Uterus (tissue), 4 donors: ENCODE measurements at places on chromosomes 6 and 20. TPM values are rescaled to one million over a fixed set of nuclear protein-coding genes. Genes with fewer than 3 reads are reported as not detected.

DNA sequence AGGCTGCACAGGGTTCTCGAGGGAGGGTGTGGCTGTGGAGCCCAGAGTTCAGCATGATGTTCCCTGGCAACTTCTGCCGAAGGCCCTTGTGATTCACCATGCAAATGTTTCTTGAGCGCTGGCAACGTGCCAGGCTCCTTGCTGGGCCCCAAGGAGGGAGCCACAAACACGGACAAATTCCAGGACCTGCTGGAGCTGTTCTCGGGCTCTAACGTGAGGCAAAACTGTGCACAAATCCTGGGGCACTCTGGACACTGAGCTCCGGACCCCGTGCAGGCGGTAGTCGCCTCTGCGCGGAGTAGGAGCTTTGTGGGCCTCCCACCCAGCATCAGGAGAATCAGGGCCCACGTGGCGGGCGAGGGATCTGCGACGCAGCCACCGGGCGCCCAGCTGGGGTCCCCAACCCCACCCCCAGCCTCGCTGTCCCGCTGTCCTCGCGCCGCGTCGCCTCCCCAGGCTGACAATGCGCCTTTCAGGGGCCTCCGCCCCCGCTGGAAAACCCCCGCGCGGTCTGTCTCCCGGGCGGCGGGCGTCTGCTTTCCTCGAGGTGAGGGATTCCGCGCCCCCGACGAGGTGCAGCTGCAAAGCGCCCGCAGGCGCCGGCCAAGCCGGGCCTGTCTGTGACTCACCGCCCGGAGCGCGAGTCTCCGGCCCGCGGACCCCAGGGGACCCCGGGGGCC lies 31.7 kb upstream of the SCUBE3 start:
- H3K36me3 ChIP-seq: no peaks in the 10 kb centered on the region
- H3K27me3 ChIP-seq: no peaks in the 10 kb centered on the region
- H3K4me1 ChIP-seq: peaks cover 6% of the 10 kb centered on the region
- H3K27ac ChIP-seq: no peak overlapping the region

DNA sequence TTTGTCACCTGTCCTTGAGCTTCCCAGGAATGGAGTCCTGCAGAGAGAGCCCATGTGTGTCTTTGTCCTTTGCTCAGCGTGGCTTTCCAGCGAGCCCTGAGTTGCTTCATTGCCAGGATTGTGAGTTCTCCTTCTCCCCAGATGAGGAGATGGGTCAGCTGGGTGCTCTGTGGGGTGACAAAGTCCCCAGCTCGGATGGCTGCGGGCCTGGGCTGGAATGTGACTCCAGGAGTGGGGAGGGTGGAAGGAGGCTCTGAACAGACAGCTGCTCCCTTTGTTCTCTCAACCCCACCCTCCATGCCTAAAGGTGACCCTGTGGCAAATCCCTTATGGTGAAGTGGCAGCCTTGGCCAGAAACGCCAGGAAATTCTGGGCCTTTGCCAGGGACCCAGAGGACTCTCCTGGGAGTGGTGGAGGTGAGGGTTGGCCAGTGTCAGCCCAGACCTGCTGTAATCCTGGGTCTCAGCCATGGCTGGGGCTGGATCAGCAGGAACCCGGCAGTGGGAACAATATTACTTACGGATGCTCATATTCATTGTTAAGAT lies 44.4 kb upstream of the CST5 start:
- H3K27ac ChIP-seq: no peak overlapping the region
- no peaks in the 10 kb centered on the region for H3K36me3 ChIP-seq
- no peak for DNase-seq
- H3K27me3 ChIP-seq: no peaks in the 10 kb centered on the region
- no peak overlapping the region for H3K4me3 ChIP-seq

GRCh38 chr20:57478176-57478575 lies 46.8 kb downstream of the CTCFL start:
- H3K27ac ChIP-seq: no peak overlapping the region
- no peaks in the 10 kb centered on the region for H3K36me3 ChIP-seq
- no peak for DNase-seq
- H3K4me3 ChIP-seq: no peak overlapping the region
- no peaks in the 10 kb centered on the region for H3K4me1 ChIP-seq
- no peaks in the 10 kb centered on the region for H3K27me3 ChIP-seq

- H3K4me1 ChIP-seq: no peaks in the 10 kb centered on the region
- no peak overlapping the region for H3K27ac ChIP-seq
- no peaks in the 10 kb centered on the region for H3K36me3 ChIP-seq
- H3K27me3 ChIP-seq: peaks cover 61% of the 10 kb centered on the region
- no peak for DNase-seq
Measured at GRCh38 chr6:27591699-27592480, 119.0 kb upstream of the ZNF184 start.

DNA sequence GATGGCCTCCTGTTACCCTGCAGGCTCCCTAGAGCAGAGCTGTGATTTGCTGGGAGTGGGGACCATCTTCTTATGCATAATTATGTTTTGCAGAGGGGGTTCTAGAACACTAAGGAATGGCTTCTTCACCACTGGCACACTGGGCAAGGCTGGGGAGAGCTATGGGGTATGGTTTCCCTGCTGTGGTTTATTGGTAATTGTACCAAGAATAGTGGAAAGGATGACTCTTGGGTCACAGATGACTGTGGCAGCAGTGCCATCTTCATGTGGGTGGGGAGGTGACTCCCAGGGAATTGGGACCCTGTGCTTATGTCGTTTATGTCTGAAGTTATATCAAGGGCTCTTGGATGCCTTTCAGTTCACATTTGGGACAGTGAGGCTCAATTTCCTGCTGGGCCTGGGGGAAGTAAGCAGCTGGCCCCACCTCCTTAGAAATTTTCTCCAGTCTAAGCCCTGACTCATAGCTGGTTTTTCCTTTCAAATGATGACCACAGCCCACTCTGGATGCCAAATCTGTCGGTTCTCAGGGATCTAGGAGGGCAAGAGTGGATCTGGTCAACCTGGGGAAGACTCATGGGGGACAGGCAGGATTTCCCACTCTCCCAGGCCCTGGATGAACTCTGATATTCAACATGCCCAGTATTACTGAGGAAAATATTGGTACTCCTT lies 230.8 kb downstream of the LRFN2 start:
- no peaks in the 10 kb centered on the region for H3K4me1 ChIP-seq
- DNase-seq: no peak
- H3K36me3 ChIP-seq: no peaks in the 10 kb centered on the region
- H3K4me3 ChIP-seq: no peak overlapping the region
- H3K27ac ChIP-seq: no peak overlapping the region

DNA sequence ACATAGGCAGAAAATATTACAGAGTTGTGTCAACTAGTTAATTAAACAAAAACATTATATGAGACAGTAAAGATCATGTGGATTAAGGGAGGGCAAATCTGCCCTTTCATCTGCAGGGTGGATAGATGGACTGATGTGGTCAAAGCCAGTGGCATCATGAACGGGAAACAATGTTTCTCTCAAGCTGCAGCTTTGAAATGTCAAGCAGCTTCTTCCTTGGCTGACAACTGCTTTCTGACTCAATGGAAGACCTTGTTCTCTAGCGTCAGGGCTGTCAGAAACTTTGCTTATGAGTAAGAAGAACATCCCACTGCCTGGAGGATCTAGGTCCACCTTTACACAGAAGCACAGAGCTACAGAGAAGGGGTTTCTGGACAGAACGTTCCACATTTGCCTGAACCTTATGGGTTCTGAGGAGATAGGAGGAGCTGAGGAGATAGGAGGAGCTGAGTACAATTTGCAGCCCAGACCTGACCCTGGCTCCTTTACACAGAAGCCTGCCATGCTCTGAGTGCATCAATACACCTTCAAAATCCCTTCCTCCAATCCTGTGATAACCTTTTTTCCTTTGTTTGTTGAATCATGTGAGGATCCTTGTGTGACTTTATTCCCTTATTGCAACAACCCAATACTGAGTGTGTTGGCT lies 6.1 kb downstream of the CST5 start:
- no peak overlapping the region for H3K4me3 ChIP-seq
- no peak for DNase-seq
- H3K27ac ChIP-seq: no peak overlapping the region

DNA sequence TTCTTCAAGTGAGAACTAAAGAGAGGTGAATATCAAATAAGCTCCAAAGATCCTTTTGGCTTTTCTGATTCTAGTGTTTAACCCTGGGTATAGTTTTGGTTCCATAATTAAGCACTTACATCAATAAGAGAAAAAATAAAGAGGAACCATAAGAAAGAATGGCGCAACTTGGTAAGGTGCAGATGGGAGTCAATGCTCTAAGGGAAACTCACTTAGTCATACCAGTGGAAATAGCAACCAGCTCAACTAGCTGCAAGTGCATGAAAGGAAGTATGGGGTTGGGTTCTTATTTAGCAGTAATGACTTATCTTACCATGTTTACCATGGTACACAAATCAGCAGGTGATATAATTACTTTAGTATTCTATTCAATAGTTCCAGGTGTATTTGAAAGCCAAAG lies 296.5 kb upstream of the RUNX2 start:
- H3K27me3 ChIP-seq: no peaks in the 10 kb centered on the region
- no peak for DNase-seq
- no peak overlapping the region for H3K4me3 ChIP-seq
- H3K4me1 ChIP-seq: no peaks in the 10 kb centered on the region

Gene HDGFL1
- total RNA-seq: not detected

Gene THEMIS
- not detected for total RNA-seq

Gene SLC17A9
- 0.26 TPM for total RNA-seq

Gene HUS1B
- total RNA-seq: not detected

Gene L3MBTL1
- total RNA-seq: 30.0 TPM

Gene SEL1L2
- total RNA-seq: 3.3 TPM
